Large intestine (tissue), 12 donors: ENCODE measurements at places on chromosomes 3 and 15. TPM values are rescaled to one million over a fixed set of nuclear protein-coding genes. Genes with fewer than 3 reads are reported as not detected.
A peak's percentile ranks its signal among the peaks of the same experiment; 100 is the strongest.

ISL2 gene
- 2.6 TPM for polyA plus RNA-seq

UBA5 gene
- 65.6 TPM for polyA plus RNA-seq

SLC9A9 gene
- 6.3 TPM for polyA plus RNA-seq

C2CD4A gene
- polyA plus RNA-seq: 3.6 TPM

FGF7 gene
- 15.9 TPM for polyA plus RNA-seq

DNA sequence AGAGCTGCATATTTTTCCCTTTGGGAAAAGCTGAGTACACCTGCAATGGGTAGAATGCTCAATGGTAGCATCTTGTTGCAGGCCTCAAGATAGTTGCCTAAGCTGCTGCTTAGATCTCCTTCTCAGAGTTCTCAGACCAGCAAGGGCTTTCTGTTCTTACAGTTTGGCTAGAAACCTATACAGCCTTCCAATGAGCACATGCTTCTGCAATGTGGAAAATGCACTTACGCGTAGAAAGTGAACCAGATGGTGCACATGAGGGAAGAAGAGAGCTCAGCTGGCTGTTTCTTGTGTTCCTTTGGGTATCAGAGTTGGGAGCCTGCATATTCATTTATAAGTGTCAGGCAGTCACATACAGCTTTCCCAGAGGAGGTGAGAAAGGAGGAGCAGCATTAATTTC is 136.4 kb downstream of the B3GALNT1 start:
- H3K36me3 ChIP-seq: no peaks in the 10 kb centered on the region
- no peaks in the 10 kb centered on the region for H3K27me3 ChIP-seq

- peaks cover 17% of the 10 kb centered on the region for H3K4me1 ChIP-seq
- H3K4me3 ChIP-seq: no peak overlapping the region
- DNase-seq: no peak
- no peaks in the 10 kb centered on the region for H3K36me3 ChIP-seq
Measured at GRCh38 chr3:194683380-194683779, 2.3 kb upstream of the FAM43A start.

DNA sequence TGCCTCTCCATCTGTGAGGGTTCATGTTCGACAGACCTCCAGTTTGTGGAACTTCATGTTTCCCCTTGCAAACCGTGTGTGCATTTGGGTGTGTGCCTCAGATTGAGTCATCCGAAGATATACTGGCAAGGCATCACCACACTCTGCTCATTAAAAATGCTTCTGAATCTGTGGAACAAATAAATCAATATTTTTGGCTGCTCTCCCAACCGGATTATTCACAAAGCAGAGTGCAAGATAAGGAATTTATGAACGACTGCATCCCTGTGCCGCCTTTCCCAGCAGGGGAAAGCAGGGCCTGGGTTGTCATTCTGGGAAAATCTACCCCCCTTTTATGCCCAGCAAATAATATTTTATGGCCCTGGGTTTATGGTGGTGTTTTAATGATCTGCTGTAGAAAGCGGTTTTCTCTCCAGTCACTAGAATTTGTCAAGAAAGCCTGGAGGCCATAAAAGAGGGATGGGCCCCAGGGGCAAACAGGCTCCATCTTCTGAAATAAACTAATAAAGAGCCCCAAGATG is 4.2 kb upstream of the WNT5A start:
- peaks cover 26% of the 10 kb centered on the region for H3K4me1 ChIP-seq
- no peaks in the 10 kb centered on the region for H3K36me3 ChIP-seq
- H3K27ac ChIP-seq: no peak overlapping the region

DNA sequence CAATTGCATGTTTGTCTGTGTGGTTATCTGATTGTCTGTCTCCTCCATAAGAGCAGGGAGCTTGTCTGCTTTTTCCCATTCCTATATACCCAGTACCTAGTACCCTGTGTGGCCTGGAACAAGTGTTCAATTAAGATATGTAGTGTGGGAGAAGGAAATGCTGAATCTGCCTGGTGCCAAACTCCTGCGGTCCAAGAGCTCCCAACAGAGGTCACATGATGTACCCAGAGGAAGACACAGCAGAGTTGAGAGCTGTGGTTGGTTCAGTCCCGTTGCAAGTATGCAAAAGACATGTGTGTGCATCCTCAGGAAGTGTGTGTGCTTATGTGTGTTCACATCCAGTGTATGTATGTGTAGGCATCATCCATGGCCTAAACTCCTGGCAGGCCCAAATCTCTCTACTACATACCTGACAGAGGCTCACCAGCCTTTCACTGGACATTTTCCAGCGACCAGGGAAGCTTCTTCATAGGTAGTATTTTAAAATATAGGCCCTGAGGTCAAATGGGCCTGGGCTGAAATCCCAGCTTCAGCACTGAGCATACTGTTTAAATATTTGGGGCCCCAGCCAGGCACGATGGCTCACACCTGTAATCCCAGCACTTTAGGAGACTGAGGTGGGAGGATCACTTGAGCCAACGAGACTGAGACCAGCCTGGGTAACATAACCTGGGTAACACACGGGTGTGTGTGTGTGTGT is 34.0 kb upstream of the ITGA11 start:
- H3K4me1 ChIP-seq: peaks cover 24% of the 10 kb centered on the region
- H3K36me3 ChIP-seq: no peaks in the 10 kb centered on the region
- no peaks in the 10 kb centered on the region for H3K27me3 ChIP-seq
- H3K4me3 ChIP-seq: no peak overlapping the region

- DNase-seq: no peak
- H3K4me1 ChIP-seq: no peaks in the 10 kb centered on the region
- H3K4me3 ChIP-seq: no peak overlapping the region
- H3K36me3 ChIP-seq: peaks cover 17% of the 10 kb centered on the region
- H3K27me3 ChIP-seq: no peaks in the 10 kb centered on the region
Measured at GRCh38 chr3:17201538-17201937, 316.8 kb downstream of the PLCL2 start.

- no peaks in the 10 kb centered on the region for H3K27me3 ChIP-seq
- no peaks in the 10 kb centered on the region for H3K36me3 ChIP-seq
- H3K4me3 ChIP-seq: no peak overlapping the region
- no peak overlapping the region for H3K27ac ChIP-seq
Measured at GRCh38 chr3:173993299-173993698, 595.8 kb downstream of the NLGN1 start.

- peaks cover 2% of the 10 kb centered on the region for H3K27me3 ChIP-seq
- no peak overlapping the region for H3K27ac ChIP-seq
- DNase-seq: no peak
- no peaks in the 10 kb centered on the region for H3K4me1 ChIP-seq
Measured at GRCh38 chr3:10837849-10838248, 21.8 kb downstream of the SLC6A11 start.

DNA sequence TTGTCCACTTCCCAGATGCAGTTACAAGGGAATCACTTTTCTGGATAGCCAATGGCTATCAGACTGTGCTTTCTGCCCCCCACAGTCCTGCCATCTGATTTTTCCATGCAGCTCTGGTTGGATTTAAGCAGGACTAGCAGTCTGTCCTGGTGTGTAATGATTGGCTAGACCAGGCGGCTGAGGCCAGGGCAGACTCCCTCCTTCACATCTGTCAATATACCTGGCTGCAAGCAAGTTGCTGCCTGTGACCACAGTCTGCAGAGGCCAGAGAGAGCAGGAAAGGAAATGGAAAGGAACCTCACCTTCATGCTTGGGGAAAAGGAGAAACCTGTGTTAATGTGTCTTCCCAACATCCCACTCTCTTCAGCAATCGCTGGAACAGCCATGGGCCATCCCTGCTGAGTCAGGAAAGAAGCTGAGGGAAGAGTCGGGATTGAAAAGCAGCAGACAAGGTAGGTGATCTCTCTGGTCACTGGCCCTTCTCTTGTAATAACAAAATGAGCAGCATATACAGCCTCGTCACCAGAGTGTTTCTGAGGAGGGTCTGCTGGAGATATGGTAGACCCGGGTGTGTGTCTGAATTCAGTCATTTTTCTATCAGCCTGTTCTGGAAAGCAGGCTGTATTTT is 126.7 kb upstream of the PHLDB2 start:
- peak overlapping the region; percentile 21 for H3K4me3 ChIP-seq
- peaks cover 27% of the 10 kb centered on the region for H3K4me1 ChIP-seq

DNA sequence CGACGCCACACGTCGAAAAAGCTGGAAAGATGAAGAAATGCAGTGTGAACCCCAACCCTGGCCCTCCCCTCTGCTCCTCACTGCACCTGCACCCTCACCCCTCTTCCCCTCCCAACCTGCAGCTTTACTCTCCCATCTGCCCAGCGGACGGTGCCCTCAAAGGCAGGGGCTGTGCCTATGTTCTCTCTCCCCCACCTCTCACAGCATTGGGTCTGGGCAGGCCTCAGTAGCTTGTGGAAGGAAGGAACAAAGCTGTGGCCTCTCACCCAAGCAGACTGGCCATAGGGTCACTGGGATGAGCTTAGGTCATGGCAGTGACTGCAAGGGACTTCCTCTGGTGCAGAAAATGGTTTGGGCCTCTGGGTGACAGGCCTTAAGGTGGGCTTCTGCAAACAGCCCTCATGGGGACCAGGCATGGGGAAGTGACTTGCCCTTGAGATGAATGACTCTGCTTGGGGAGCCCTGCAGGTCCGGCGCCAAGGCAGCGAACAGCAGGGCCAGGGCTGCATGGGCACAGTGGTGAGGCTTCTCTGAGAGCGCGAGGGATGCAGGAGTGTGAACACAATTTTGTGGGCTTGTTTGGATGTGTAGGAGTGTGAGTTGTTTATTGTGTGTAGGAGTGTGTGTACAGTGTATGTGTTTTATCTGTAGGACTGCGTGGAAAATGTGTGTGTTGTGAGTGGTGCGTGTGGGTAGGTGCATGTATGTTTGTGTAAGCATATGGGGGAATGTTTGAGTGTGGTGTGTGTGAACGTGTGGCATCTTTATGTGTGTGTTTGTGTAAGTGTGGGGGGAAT is 29.2 kb downstream of the SRPRB start:
- no peaks in the 10 kb centered on the region for H3K4me1 ChIP-seq
- DNase-seq: no peak
- H3K27me3 ChIP-seq: no peaks in the 10 kb centered on the region
- no peak overlapping the region for H3K27ac ChIP-seq

- no peaks in the 10 kb centered on the region for H3K27me3 ChIP-seq
- DNase-seq: no peak
- H3K4me1 ChIP-seq: no peaks in the 10 kb centered on the region
Measured at GRCh38 chr3:5309171-5309570, 121.7 kb downstream of the EDEM1 start.

DNA sequence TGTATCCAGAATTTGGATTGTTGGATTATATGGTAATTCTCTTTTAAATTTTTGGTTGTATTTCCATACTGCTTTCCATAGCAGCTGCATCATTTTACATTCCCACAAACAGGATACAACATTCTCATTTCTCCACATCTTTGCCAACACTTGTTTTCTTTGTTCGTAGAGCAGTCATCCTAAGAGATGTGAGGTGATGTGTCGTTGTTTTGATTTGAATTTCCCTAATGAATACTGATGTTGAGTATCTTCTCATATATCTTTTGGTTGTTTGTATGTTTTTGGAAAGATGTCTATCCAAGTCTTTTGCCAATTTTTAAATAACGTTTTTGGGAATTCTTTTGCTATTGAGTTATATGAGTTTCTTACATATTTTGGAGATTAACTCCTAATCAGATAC is 93.6 kb downstream of the GMNC start:
- DNase-seq: no peak
- no peaks in the 10 kb centered on the region for H3K27me3 ChIP-seq
- H3K36me3 ChIP-seq: no peaks in the 10 kb centered on the region
- H3K4me1 ChIP-seq: no peaks in the 10 kb centered on the region

- H3K4me3 ChIP-seq: no peak overlapping the region
- H3K27me3 ChIP-seq: peaks cover 39% of the 10 kb centered on the region
- no peak for DNase-seq
- no peaks in the 10 kb centered on the region for H3K36me3 ChIP-seq
Measured at GRCh38 chr15:98292442-98293240, 332.1 kb downstream of the ARRDC4 start.

DNA sequence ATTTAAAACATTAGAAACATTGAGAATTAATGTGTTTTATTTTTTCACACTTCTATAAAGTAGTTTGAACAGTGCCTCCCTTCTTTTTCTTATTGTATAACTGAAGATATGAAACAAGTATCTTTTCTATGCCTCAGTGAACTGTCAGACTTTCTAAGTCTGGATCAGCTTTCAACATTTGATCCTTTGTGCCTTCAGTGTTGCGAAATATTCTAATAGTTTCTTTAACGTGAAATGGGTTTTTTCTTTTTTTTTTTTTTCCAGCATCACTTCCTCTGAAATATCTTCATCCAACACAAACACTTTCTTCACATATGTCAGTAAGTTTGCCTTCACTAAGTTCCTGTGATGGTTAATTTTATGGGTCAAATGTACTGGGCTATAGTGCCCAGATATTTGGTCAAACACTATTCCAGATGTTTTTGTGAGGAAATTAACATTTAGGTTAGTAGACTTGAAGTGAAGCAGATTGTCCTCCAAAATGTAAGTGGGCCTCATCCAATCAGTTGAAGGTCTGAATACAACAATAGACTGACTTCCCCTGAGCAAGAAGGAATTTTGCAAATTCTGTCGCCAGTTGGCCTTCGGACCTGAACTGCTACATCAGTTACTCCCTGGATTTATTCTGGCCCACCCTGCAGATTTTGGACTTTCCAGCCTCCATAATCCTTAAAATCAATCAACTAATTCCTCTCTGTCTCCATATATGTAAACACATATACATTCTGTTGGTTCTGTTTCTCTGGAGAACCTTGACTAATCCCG is 6.4 kb upstream of the CPOX start:
- no peaks in the 10 kb centered on the region for H3K27me3 ChIP-seq
- no peak overlapping the region for H3K27ac ChIP-seq
- no peak for DNase-seq
- no peaks in the 10 kb centered on the region for H3K4me1 ChIP-seq

GRCh38 chr15:67185621-67186225 is 68.7 kb downstream of the AAGAB start:
- peaks cover 81% of the 10 kb centered on the region for H3K36me3 ChIP-seq
- H3K4me3 ChIP-seq: no peak overlapping the region
- H3K27me3 ChIP-seq: no peaks in the 10 kb centered on the region
- no peak for DNase-seq

DNA sequence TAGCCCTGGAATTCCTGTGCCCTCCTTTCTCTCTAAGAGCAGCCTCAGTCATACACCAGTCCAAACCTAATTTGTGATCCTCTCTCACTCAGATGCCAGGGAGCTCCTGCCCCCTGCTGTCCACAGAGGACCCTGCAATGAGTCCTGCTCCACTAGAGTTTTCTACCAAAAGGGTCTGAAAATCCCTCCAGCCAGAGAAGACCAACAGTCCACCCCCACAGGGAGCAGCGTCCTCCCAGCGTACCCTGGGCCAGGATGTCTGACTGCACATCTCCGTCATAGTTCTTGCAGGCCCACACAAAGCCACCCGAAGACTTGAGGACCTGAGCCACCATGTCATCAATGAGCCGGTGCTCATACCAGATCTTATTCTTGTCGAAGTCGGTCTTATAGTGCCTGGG is 15.4 kb downstream of the IDH2 start:
- no peaks in the 10 kb centered on the region for H3K27me3 ChIP-seq
- no peak overlapping the region for H3K27ac ChIP-seq
- DNase-seq: no peak
- H3K36me3 ChIP-seq: peaks cover 88% of the 10 kb centered on the region
- peaks cover 12% of the 10 kb centered on the region for H3K4me1 ChIP-seq

DNA sequence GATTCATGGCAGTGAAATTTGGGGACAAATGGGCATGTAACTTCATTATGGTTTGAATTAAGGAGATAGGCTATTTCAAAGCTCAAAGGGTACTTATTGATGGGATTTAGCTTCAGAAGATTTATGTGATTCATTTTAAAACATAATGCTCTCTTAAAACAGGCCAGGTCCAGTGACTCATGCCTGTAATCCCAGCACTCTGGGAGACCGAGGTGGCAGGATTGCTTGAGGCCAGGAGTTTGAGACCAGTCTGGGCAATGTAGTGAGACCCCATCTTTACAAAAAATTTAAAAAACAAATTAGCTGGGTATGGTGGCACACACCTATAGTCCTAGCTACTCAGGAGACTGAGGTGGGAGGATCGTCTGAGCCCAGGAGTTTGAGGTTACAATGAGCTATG is 11.5 kb downstream of the THAP10 start:
- H3K27ac ChIP-seq: no peak overlapping the region
- H3K27me3 ChIP-seq: no peaks in the 10 kb centered on the region
- H3K4me3 ChIP-seq: no peak overlapping the region
- H3K4me1 ChIP-seq: no peaks in the 10 kb centered on the region
